HFFc6 (cell line): ENCODE measurements at places on chromosomes 5 and 9.

- DNase-seq: peak; percentile 52
Measured at GRCh38 chr9:92482329-92482728, at the start of gene ASPN. ASPN (minus strand) TSS chr9:92482506.

GRCh38 chr9:16871336-16872151 lies 1.1 kb upstream of the BNC2 start:
- peak; percentile 70 for DNase-seq

GRCh38 chr5:139100825-139101224 lies 97.3 kb downstream of the SIL1 start:
- DNase-seq: peak; percentile 56

- DNase-seq: no peak
Measured at GRCh38 chr9:38227656-38228055, 158.6 kb upstream of the SHB start.

- peak; percentile 38 for DNase-seq
Measured at GRCh38 chr5:151870820-151871219, 53.8 kb downstream of the GLRA1 start.

DNA sequence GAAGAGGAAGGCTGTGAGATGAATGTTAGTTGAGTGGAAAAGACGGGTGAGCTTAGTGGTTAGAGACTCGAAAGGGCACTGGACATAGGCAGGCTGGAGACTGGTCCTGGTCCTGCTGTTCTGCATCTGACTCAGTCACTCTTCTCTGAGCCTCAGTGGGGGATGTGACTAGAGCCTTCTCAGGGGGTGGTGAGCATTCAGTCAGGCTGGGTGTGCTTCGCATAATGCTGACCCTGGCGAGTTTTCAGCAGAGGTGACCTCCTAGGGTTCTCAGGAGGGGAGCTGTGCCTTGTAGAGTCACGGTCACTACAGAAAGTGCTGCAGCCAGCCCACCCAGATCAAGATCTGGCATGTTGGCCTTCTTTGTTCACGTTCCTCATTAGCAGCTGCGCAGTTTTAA lies 44.3 kb downstream of the PRRC2B start:
- no peak for DNase-seq

DNA sequence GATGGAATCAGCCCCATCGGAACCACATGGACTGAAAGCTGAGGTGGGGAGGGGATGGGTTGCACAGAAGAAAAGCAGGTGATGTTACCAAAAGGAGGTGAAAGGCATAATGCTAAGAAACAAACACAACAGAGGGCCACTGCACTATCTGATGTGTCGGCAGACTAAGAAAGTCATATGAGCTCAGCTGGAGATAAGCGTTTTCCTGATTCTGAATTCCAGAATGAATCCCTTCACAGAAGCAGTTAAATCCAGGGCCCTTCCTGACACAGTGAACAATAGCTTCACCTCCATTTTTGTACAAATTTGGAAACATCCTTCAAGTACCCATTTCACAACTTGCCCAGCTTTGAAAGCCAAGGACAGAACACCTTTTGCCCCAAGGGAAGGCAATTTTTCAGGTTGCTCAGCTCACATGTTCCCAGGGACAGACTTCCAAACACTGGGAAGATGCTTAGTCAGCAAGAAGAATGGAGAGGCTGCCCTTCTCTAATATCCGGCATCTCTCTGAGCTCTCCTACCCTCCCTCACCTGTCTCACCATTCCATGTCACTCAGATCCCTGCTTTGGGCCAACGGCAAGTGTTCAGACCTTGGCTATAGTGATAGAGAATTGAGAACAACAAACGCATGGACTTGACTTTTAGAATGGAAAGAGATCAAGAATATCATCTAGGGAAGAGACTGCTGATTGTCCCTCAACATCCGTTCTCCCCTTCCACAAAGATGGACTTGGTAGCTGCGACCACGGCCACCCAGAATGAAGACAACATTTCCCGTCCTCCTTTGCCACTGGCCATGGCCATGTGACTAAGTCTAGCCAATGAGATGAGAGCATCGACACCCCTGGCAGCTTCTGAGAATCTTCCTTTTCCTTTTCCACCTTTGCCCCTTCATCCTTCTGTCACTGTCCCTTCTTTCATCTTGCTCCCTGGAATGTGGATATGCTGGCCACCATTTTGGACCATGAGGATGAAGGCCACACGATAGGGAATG lies 68.6 kb upstream of the IL17B start:
- DNase-seq: no peak

GRCh38 chr9:14146201-14146874 lies 167.6 kb downstream of the NFIB start:
- no peak for DNase-seq

GRCh38 chr9:111020594-111020993 lies 17.7 kb downstream of the LPAR1 start:
- no peak for DNase-seq

- no peak for DNase-seq
Measured at GRCh38 chr5:39648848-39649227, 224.1 kb upstream of the DAB2 start.

DNA sequence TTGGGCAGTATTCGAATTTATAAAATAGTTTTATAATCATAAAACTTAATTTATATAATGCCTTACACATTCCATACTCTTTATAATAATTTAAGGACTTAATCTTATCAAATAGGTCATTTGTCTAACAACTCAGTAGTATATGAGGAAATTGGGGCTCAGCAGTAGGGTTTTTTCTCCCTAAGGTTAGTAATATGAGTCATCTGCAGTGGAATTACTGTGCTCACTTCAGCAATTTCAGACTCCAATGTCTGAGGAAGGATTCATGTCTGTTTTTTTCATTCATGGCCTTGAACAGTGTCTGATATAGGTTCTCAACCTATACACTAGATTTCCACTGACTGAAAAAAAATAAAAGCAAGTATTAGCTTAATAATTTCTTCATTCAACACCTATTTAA lies 7.4 kb downstream of the DMRTA1 start:
- DNase-seq: no peak

GRCh38 chr5:150301901-150302300 lies 804 bp downstream of the ARSI start:
- DNase-seq: no peak
